Astrocyte of the cerebellum (primary cell): ENCODE measurements at places on chromosomes 16 and 17.

DNA sequence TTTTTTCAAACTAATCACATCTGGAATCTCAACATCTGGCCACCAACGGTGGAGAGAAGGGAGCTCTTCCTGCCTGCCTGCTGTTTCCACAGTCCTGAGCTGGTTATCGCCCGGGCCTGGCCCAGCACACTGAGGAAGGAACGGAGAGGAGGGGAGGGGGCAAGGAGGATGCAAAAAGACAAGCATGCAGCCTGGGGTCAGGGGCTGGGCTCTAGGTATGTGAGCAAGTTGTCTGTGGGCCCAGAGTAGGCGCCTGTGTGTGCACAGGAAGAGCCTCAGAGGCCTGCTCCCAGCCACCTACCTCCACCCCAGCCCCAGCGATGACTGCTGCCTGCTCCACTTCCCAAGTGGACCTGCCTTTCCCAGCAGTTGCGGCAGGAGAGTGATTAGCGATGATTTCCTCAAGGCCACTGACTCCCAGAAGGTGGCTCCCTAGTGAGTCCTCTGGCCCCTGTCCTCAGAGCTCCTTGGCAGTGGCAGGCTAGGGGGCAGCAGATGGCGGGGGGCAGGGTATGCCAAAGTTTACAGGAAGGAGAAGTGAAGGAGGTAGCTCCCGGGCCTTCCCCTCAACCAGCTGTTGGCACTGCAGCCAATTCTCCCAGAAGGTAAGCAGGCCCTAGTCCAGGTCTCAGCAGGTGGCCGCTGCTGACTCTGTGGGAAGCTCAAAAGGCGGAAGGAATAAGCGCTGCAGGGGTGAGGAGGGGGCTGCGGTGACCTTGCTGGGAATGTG is 27.0 kb upstream of the RASD1 start:
- DNase-seq, result peak; percentile 63

DNA sequence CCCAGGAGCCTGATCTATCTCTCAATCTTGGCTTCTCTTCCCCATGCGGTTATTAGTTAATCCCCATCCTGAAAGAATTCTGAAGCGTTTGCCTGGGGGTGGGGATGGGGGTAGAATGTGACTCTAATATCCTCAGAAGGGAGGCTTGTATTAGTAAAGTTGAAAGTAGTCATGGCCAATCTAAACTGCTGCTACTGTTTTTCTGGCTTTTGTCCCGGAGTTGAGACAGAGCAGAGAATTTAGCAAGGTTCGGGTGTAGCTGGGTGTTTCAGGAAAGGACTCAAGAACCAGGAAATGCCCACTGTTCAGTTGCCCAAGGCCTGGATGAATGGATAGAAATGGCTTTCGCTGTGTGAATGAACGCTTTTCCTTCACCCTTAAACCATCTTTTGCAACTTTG is 17.6 kb upstream of the ITGAM start:
- DNase-seq, result no peak

GRCh38 chr17:48908853-48909394 is 717 bp downstream of the UBE2Z start:
- peak; percentile 77 for DNase-seq

GRCh38 chr17:78525511-78526160 is 51.6 kb downstream of the DNAH17 start:
- DNase-seq, result no peak

DNA sequence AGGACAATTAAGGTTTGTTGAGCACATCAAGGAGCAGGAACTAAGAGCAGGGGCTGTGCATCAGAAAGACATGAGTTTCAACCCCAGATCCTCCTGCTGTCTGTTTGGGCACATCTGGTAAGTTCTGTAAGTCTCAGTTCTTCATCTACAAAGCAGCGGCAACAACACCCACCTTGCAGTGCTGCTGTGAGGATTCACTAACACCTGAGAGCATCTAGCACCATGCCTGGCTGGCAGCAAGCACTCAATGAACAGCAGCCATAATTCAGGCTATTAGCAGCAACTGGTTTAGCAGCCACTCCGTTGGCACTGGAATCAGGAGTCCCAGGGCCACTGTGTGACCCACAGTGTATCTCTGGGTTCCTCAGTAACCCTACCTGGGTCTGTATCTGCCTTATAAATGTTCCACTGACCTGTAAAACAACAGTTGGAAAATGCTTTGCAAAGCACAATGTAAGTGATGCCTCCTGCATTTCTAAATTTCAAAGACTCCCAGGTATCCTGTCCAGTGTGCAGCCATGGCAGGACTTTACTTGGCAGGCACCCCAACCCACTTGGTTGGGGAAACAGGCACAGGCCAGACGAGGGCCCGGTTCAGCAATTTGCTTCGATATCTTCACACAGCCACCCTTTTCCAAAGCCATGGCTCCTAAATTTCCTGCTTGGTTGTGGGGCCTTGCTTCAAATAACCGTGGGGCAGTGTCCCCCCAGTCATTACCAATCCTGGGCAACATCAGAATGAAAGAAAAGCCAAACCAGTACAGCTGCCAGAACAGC is 4.2 kb downstream of the ST3GAL2 start:
- DNase-seq, result no peak

DNA sequence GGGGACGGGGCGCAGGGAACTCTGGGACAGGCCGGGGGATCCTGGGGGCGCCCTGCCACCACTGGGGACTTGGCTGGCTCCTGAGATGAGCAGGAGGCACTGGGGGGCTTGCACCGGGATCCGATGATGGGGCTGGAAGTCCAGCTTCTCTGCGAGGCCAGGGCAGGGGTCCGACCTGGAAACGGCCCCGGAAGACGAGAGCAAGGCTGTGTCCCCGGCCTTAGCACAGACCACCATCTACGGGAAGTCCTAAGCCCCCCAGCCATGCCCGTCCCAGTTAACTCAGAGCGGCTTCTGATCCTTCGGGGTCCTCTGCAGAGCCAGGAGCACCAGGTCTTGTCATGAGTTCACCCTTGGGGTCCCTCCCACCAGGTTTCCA is 573 bp downstream of the CDT1 start:
- no peak for DNase-seq

DNA sequence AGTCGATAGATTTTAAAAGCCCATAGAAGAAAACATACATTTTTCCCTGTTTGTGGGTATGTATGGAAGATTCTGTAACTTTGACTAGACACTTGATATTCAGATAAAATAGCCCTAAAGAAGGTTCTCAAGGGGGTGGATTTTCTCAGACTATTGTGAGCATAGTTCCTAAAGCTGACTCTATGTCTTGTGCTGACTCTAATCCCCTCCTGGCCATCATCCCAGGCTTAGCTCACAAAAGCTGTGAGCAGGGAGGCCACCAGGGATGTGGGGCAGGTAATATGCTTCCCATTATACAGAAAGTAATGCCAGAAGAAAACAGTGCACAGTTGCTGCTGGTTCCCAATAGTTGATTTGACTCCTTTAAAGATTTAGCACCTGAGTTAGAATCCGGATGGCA is 32.0 kb downstream of the CDH13 start:
- no peak for DNase-seq

DNA sequence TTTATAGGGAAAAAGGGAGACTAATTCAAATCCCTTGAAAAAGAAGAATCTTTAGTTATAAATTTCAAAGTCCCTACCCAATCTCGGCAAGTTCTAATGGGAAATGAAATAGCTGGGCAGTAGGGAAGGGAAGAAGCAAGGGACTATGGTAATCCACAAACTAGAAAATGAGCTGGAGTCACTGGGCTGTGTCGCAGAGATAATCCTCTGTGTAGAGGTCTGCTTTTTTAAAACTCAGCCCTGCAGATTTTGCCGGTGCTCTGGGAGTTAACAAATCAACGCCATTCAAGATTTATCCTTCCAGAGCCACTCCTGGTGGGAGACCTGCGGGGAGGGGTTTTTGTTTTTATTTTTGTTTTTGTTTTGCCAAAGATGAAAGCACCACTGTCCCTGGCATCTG is 20.8 kb downstream of the SNX11 start:
- DNase-seq, result no peak
